CD4-positive, CD25-positive, alpha-beta regulatory T cell (primary cell): ENCODE measurements at places on chromosomes 4 and X. TPM values are rescaled to one million over a fixed set of nuclear protein-coding genes. Genes with fewer than 3 reads are reported as not detected.

XAGE5 gene
- total RNA-seq: not detected

DNA sequence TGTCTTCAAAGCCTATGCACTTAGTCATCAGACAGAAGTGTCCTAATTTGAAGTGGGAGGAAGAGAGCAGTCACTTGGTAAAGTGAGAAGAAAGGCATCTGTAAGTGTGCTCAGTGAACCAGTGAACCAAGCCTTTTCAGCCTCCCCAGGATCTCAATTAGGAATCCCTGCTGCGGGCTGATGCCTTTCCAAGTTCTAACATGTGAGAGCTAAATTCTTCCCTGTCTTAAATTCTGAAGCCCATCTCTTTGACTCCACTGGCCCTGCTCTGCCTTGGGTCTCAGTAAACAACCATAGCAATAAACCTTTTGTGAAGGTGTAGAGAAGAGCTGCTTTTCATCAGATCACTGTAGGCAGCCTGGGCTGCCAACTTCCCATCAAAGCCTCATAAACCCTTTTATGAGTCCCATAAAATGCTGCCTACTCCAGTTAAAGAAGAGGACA is 701.2 kb upstream of the LCORL start:
- H3K4me3 ChIP-seq: no peak overlapping the region
- no peak for DNase-seq
- no peak overlapping the region for H3K27ac ChIP-seq
- H3K4me1 ChIP-seq: no peaks in the 10 kb centered on the region

NXT2 gene
- 7.4 TPM for total RNA-seq

- peaks cover 23% of the 10 kb centered on the region for H3K36me3 ChIP-seq
- H3K4me1 ChIP-seq: peaks cover 5% of the 10 kb centered on the region
- H3K27ac ChIP-seq: no peak overlapping the region
- H3K4me3 ChIP-seq: no peak overlapping the region
- no peaks in the 10 kb centered on the region for H3K27me3 ChIP-seq
- DNase-seq: no peak
Observed at GRCh38 chrX:153910446-153910845, 6.0 kb downstream of the AVPR2 start.
